ENCODE measurements at places on chromosomes 7 and 10.

DNA sequence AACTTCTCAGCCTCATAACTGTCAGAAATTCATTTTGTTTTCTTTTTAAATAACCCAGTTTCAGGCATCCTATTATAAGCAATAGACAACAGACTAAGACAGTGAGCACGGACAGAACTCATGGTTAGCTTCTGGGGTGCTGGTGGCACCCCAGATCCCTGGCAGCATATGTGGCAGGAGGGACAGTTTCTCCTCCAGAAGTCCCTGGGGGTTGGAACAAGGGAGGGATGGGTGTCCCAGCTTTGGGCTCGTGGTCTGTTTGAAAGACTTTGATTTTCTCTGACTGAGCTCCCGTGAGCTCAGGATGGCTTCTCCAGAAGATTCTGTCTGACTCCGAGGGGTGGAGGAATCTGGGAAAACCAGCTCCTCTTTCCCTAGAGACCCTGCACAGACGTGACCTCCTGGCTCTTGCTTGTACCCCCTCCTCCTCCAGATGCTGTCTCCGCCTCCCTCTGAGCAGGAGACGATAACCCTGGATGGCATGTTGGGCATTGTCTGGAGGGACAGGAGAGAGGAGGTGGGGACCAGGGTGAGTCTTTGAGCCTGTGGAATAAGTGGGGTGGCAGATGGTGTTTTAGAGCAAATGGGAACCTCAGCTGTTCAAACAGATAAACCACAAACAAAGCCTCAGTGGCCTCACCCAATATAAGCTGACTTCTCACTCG, 421.1 kb downstream of the GLRX3 start:
- no peak for DNase-seq

DNA sequence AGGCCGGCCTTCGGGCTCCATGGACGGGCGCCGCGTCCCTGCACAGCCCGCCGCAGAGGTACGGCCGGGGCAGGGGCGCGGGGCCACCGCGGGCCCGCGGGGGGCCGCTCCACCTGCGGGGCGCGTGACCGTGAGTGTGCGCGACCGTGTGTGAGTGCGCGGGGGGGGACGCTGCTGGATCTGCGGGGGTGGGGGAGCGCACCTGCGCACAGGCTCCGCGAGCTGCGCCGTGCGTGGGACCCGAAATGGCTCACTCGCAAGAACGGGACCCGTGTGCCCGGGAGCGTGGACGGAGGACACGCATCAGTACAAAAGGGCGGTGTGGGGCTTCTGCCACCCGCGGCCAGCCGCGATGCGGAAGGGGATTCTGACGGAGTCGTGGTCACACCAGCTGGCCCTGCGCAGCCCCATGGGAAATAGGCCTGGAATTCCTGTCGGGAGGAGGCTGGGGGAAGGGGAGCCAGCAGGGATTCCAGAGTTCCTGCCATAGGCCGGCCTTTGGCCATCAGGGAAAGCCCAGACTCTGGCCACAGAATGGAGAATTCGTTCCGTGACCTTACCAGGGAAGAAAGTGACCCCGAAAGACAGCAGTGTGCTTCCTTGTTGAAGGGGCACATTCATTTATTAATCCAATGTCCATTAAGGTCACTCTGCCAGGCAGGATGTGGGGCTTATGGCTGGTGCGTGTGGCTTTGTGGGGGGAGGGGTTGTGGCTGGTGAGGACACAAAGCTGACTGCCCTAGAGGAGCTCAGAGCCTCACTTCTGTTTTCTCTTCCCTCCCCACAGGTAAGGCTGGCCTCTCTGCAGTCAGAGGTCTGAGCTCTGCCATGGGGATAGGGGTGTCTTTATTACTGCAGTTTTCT, 494 bp downstream of the REPIN1 start:
- peak; percentile 80 for DNase-seq

DNA sequence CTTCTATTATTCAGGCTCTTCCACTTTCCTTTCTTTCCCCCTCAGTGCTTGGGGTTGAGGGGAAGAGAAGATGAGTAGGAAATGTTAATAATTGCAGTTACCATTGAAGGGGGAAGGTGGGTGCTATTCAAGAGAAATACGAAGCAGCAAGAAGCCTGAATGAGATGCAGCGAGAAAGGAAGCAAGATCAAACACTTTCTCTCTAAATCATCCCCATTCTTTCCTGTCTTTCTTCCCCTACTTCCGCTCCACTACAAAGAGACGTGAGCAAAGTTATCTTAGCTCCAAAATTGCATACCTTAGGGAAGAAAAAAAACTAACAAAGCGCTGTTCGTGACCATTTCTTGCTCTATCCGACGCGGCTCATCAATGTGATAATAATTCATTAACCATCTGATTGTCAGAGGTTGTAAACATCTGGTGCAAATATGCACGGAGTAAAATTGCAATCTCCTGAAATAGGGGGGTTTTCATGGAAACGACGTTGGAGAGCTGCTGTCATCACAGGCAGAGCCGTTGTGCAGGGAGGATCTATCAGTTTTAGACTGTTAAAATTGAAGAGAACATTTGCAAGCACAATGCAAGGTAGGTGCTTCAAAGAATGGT, 15.2 kb upstream of the PARD3 start:
- DNase-seq = no peak

DNA sequence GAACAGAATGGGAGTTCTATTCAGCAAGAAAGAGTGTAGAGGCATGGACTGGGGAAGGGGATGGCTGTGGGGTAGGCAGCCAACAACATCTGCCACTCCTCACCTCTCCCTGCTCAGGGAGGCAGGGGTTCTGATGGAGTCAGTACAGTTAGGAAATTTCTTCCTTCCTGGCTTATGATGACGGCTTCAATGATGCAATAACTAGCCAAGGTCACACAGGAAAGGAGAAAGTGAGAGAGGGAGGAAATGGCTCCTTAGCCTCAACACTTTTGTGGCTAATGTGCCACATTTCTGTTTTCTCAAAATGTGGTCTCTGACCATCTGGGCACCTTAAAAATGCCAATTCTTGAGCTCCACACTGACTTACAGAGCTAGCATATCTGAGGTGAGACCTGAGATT, 79.3 kb upstream of the PDZD8 start:
- no peak for DNase-seq

DNA sequence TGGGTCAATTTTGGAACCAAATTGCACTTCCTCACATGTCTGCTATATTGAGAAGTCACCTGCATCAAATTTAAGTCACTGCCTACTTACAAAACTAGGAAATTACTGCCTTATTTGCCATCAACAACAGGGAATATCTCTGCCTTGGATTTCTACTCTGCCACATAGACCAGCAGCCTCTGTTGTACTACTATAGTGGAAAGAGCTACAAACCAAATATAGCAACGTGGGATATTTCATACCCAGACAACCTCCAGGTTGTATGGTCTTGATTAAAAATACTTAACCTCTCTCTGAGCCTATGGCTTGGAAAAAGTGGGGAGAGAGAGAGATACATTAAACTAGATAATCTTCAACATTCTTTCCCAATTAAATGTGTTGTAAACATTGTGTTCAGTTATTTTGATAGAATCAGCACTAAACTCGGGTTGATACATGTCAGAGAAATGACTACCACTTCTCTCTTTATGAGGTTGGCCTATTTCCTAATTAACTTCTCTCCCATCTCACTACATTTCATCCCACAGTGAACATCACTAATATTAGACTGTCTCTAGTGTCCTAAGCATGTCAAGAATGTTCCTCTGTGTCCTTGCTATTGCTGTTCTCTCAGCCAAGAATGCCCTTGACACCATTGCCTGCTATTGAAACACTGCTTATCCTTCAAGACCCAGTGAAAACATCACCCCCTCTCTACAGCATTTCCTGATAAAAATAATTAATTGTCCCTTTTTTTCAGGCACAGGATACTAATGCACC, 421.2 kb downstream of the IPMK start:
- DNase-seq = no peak

Measured in stimulated activated CD4-positive, alpha-beta T cell treated with anti-CD3 and anti-CD28 coated beads, Interleukin-4, amount 100 ng/mL, for 4 hours (primary cell).